ENCODE measurements at places on chromosomes 4 and X.
A peak's percentile ranks its signal among the peaks of the same experiment; 100 is the strongest.

GRCh38 chr4:189083769-189084168 is 856.9 kb upstream of the FRG1 start:
- H3K4me3 ChIP-seq: no peak overlapping the region
- H3K4me1 ChIP-seq: no peaks in the 10 kb centered on the region
- H3K36me3 ChIP-seq: no peaks in the 10 kb centered on the region
- H3K27ac ChIP-seq: no peak overlapping the region
- no peak for DNase-seq

DNA sequence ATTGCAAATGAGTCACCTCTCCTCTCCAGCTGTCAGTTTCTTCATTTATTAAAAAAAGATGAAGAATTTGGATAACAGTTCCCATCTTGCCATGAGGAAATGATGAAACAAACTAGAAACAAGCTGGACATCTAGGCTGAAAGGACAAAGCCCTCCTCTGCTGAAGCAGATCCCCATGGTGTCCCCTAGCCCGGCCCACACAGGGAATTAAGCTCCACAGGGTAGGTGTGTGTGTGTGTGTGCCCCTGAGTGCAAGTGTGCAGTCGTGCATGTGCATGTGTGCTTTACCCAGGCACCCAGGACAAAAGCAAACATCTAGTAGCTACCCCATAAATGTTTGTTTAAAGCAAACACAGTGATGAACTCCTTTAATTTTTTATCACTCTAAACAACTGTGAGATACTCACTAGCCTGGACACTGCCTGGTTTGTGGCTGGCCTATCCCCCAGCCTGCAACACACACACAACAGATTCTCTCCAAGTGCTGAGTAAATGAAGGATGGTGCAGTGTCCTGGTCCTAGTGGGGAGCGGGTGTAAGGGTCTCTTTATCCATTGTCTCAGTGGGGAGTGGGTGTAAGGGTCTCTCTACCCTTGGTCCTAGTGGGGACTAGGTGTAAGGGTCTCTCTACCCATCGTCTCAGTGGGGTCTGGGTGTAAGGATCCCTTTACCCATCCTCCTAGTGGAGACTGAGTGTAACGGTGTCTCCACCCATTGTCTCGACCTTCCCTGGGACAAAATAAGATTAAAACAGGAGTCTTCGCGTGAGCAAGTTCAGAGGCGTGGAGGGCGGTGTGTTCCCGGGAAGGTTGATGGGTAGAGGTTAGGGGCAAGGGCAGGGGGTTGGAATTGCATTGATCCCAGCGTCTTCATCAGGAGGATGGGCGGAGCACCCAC is 688 bp upstream of the EVC start:
- peak overlapping the region; percentile 43 for H3K4me3 ChIP-seq
- no peak for DNase-seq
- H3K27ac ChIP-seq: peak overlapping the region; percentile 42
- no peaks in the 10 kb centered on the region for H3K36me3 ChIP-seq

DNA sequence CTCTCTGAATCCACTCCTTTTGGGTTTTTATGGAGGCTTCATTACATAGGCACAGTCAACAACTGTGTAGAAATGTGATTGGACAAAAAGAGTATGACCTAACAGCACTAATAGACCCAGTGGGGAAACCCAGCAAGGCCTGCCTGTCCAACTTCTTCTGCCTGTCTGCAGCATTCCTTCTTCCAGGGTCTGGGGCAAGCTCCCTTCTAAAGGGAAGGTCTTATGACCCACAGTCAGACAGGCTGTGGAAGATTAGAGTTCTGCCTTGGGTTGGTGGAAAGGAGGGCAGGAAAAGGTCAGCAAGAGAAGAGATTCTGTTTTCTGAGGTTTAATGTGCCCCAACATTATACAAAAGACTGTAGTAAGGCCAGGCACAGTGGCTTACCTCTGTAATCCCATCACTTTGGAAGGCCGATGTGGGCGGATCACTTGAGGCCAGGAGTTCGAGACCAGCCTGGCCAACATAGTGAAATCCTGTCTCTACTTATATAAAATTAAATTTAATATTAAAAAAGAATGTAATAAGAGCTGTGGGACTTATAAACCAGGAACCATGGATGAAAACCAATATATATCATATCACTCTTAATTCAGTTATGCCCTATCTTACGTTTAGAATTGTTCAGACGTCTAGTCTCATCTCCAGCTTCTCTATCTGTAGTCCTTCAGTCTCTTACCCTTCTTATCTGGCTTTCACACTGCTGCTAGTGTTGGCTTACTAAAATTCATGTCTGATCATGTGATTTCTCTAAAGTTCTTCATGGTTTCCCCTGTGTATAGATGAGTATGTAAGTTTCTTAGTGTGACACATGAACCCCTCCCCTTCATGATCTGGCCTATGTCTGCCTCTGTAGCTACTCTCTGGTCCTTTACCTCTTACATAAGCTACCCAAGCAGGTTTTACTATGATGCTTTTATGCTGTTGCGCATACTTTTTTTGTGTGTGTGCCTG is 6.2 kb downstream of the CLCN3 start:
- no peak overlapping the region for H3K4me3 ChIP-seq
- H3K36me3 ChIP-seq: peaks cover 3% of the 10 kb centered on the region
- no peaks in the 10 kb centered on the region for H3K27me3 ChIP-seq

GRCh38 chrX:46574774-46575381 is 1.3 kb downstream of the CHST7 start:
- no peaks in the 10 kb centered on the region for H3K27me3 ChIP-seq
- no peaks in the 10 kb centered on the region for H3K4me1 ChIP-seq
- peak; percentile 86 for DNase-seq

DNA sequence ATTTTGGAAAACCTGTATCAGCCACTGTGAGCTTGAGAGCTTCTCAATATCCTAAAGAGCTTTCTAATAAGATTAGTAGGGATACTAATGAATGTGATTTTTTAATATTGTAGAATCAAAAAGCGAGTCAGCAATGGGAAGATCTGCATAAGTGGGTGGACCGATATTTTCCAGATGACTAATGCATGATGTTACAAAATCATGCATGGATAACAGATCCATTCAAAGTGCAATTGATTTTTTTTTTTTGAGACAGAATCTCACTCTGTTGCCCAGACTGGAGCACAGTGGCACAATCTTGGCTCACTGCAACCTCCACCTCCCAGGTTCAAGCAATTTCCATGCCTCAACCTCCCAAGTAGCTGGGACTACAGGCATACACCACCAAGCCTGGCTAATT is 7.3 kb upstream of the CLDN2 start:
- H3K4me1 ChIP-seq: no peaks in the 10 kb centered on the region
- H3K36me3 ChIP-seq: no peaks in the 10 kb centered on the region
- H3K27me3 ChIP-seq: no peaks in the 10 kb centered on the region

DNA sequence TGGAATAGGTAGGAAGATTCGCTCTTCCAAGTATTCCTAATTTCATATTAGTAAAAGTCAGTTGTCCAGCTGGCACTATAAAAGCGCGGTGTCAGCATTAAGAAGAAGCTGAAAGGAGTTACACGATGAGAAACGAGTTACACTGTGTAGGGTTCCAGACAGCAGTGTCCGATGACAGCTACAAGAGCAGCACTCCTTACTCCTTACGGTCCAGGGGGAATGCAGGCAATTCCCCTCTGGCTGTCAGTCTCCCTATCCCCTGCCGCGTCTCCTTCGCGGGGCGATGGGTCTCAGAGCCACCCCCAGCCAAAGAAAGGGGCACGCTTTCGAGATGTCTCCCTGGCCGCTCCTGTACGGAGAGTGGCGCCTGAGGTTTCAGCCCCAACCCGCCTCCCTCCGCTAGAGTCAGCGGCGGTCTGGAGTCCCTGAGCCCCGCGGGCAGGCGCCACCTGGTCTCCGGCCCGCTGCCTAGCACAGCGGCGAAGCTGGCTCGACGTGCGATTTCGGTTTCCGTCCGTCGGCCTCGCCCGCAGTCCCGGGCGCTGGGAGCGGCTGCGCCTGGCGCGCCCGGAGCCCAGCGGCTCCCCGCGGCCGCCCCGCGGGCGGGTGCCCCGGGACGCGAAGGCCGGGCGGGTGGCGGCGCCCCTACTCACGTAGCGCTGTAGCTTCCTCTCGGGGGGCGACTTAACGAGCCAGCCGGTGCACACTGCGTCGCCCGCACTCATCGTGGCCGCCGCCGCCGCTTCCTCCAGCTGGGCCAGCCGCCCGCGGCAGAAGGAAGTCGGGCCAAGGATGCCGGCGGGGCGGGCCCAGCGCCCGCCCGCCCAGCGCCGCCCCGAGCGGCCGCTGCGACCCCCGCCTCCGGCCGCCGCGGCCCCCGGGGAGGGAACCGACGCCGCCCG is at the start of gene GAB3:
Gene GAB3, minus strand, starts transcription at position 777 of the 902 bp plus-strand sequence. Its CDS starts 52 bp downstream, at position 725.
- peak within 1 kb of the TSS; percentile 84 for H3K27ac ChIP-seq
- peak; percentile 92 for DNase-seq
- no peaks in the 10 kb centered on the region for H3K27me3 ChIP-seq
- peak within 1 kb of the TSS; percentile 47 for H3K4me3 ChIP-seq

GRCh38 chrX:27694667-27695066 is 104.5 kb downstream of the DCAF8L2 start:
- H3K4me3 ChIP-seq: no peak overlapping the region
- no peaks in the 10 kb centered on the region for H3K36me3 ChIP-seq
- no peak for DNase-seq
- H3K4me1 ChIP-seq: no peaks in the 10 kb centered on the region
- H3K27me3 ChIP-seq: no peaks in the 10 kb centered on the region
- H3K27ac ChIP-seq: no peak overlapping the region

DNA sequence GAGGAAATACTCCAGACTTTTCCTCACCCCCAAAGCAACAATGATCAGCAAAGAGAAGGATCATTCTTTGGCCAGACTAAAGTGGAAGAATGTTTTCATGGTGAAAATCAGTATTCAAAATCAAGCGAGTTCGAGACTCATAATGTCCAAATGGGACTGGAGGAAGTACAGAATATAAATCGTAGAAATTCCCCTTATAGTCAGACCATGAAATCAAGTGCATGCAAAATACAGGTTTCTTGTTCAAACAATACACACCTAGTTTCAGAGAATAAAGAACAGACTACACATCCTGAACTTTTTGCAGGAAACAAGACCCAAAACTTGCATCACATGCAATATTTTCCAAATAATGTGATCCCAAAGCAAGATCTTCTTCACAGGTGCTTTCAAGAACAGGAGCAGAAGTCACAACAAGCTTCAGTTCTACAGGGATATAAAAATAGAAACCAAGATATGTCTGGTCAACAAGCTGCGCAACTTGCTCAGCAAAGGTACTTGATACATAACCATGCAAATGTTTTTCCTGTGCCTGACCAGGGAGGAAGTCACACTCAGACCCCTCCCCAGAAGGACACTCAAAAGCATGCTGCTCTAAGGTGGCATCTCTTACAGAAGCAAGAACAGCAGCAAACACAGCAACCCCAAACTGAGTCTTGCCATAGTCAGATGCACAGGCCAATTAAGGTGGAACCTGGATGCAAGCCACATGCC is 89.7 kb downstream of the TET2 start:
- peaks cover 35% of the 10 kb centered on the region for H3K4me1 ChIP-seq
- H3K36me3 ChIP-seq: peaks cover 75% of the 10 kb centered on the region
- no peaks in the 10 kb centered on the region for H3K27me3 ChIP-seq

- DNase-seq: no peak
- H3K27ac ChIP-seq: no peak overlapping the region
- H3K27me3 ChIP-seq: no peaks in the 10 kb centered on the region
- H3K36me3 ChIP-seq: no peaks in the 10 kb centered on the region
These were observed 42.2 kb upstream of the CXCL8 start for GRCh38 chr4:73698217-73698616.

DNA sequence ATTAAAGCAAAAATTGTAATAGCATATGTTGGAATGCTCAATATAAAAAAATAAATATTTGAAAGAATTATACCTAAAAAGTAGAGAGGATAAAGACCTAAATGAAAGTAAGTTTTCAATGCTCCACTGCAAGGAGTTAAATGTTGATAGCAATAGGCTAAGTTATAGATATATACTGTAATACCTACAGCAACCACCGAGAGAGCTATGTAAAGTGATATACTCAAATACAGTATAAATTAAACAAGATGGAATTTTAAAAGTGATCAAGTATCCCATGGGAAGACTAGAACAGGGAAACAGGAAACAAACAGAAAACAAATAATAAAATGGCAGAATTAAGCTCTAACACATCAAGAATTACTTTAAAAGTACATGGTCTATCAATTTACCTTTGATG is 73.9 kb downstream of the CASP3 start:
- no peaks in the 10 kb centered on the region for H3K4me1 ChIP-seq
- no peak overlapping the region for H3K27ac ChIP-seq
- H3K27me3 ChIP-seq: no peaks in the 10 kb centered on the region
- no peak for DNase-seq
- H3K36me3 ChIP-seq: no peaks in the 10 kb centered on the region

Measured in spleen (tissue), 13 donors.